Fibroblast of the conjunctiva (primary cell): ENCODE measurements at places on chromosomes 11 and 22.

GRCh38 chr22:45504373-45505341 is 2.0 kb downstream of the FBLN1 start:
- peak; percentile 43 for DNase-seq

GRCh38 chr22:24001314-24001713 is 3.9 kb downstream of the GSTT4 start:
- no peak for DNase-seq

GRCh38 chr11:36622431-36623136 is 24.5 kb upstream of the RAG2 start:
- no peak for DNase-seq

- no peak for DNase-seq
These were observed 252.8 kb upstream of the CTSC start for GRCh38 chr11:88590361-88590760.

DNA sequence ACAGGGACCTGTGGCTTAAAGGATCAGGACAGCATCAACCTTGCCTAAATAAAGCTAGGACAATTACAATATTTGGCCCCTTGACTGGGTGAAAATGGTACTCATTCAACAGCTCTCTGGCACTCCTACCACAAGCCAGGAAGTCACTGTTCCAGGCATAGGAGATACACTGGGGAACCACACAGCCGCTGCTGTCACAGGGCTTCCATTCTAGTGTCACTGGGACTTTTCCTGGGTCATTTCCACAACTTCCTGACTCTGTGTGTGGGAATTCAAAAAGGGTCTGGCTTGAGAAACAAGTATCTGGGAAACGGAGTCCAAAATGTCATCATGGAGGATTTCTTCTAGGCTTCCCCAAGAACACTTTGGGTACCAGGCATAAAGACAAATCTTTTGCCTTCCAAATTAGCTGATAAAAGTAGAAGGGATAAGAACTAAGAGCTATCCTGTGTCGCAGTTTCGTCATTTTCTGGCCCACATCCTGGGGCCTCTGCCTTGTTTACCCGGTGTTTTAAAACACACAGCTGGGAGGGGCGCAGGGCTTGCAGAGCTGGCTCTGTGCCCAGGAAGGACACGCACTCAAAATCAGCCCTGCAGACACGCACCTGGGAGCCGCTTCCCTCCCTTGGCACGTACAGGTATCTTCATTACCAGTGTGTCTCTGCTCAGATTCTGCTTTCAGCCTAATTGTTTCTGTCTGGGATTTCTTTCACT is 38.0 kb downstream of the TMEM45B start:
- no peak for DNase-seq

- no peak for DNase-seq
These were observed 82.9 kb downstream of the MIAT start for GRCh38 chr22:26740253-26740652.

- no peak for DNase-seq
These were observed 2.8 kb upstream of the BARX2 start for GRCh38 chr11:129372609-129373488.

DNA sequence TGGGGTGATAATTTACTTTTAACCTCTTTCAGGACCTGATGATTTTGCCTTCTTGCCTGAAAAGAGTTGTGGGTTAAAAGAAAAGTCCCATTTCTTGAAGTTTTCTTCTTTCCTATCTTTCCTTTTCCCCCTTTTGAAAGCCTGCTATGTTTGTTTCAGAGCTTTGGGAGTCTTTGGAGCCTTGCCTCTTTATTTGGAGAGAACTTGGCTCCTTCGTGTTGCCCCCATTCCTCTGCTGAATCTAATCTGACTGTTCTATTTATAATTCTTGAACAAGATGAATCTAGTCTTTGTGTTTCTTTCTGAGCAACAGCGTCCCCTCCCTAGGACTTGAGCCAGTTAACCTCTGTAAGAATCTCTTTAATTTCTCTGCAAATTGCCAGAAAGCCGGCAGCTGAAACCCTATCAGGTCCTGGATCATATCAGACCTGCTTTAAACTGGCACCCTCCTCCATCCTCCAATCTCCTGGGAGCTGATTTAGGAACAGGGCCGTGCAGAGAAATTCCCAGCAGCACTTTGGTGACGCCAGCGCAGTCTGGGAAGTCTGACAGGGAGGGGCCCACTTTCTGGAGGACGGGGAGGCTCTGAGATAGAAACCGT is 289.1 kb upstream of the SORL1-AS1 start:
- peak; percentile 72 for DNase-seq

DNA sequence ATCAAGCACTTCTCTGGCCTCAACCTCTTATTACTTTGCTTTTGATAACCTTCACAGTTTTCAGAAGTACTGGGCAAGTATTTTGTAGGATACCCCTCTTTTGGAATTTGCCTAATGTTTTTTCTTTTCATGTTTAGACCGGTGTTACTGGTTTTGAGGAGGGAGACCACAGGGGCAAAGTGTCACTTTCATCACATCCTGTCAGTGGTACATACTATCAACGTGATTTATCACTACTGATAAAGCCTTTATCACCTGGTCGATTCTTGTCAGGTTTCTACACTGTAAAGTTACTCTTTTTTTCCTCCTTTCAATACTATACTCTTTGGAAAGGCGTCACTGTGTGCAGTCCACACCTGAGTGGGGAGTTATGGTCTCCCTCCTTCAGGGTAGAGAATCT is 26.7 kb downstream of the QSER1 start:
- no peak for DNase-seq

DNA sequence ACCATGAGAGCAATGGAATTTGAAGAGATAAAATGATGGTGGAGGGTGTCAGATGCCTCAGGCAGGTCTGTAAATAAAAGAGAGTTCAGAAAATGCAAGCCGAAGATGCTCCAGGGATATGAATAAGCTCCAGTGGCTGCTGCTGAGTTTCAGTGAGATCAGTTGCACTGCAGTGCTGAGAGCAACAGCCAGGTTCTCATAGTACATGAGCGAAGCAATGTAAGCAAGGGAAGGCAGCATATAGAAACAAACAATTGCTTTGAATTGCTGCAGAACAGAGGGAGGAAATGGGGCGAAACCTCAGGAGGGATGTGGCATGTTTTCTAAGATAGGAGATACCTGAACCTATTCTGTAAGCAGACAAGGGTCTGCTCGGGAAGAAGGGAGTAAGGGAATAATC is 369.5 kb downstream of the AASDHPPT start:
- no peak for DNase-seq

- DNase-seq, result no peak
These were observed 60.2 kb upstream of the MTMR2 start for GRCh38 chr11:95984072-95984471.
